NCI-H2081 (cell line): ENCODE measurements at places on chromosomes 2 and 18.
A peak's percentile ranks its signal among the peaks of the same experiment; 100 is the strongest.

DNA sequence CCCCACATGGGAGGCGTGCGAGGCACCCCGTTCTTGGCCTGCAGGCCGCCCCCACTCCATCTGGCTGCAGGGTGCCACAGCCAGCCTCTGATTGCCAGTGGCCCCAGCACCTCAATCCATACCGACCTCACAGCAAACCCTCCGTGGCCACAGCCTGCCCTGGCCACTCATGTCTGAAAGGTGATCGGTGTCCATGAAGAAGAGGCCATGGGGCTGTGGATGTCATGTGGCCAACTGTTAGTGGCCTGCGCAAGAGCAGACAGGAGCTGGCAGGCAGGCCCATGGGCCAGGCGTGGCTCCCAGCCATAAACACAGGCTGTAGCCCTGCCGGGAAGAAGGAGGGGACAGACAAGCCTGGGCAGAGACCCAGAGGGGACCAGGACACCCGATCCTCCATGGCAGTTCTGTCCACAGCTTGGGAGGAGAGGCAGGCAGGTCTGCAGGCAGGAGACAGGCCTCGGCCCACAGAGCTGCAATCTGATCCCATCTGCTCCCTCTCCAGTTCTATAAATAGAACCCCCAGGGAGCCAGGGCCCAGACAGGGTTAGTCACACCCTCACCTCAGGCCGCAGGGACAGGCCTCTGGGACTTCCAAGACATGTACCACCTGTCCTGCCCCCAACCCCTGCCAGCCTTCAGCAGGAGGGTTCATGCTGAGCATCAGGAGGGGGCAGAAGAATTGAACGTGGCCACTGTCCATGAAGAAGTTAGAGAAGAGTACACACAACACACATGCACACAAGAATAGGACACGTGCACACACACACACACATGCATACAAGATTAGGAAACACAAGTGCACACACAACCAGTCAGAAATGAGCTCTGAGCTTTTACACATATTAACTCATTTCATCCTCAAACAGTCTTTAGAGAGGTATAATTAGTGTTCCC lies 16.9 kb downstream of the STEAP3 start:
- peak; percentile 95 for DNase-seq

DNA sequence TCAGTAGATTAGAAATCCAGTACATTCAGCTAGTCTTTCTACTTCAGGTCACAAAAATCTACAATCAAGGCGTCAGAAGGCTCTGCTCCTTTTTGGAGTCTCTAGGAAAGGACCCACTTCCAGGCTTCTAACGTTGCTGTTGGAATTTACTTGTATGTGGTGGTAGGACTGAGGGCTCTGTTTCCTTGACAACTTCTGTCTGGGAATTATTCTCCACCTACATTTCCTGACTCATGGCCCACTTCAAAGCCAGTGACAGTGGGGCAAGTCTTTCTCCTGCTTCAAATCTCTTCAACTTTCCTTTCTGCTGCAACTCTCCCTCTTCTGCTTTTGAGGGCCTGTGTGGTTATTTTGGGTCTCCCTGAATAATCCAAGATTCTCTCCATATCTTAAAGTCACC lies 10.4 kb upstream of the TMX3 start:
- DNase-seq = no peak

- no peak for DNase-seq
These were observed 80.6 kb downstream of the TEX51 start for GRCh38 chr2:126979039-126980003.

GRCh38 chr2:205053827-205054410 lies 508.6 kb downstream of the PARD3B start:
- DNase-seq = no peak

DNA sequence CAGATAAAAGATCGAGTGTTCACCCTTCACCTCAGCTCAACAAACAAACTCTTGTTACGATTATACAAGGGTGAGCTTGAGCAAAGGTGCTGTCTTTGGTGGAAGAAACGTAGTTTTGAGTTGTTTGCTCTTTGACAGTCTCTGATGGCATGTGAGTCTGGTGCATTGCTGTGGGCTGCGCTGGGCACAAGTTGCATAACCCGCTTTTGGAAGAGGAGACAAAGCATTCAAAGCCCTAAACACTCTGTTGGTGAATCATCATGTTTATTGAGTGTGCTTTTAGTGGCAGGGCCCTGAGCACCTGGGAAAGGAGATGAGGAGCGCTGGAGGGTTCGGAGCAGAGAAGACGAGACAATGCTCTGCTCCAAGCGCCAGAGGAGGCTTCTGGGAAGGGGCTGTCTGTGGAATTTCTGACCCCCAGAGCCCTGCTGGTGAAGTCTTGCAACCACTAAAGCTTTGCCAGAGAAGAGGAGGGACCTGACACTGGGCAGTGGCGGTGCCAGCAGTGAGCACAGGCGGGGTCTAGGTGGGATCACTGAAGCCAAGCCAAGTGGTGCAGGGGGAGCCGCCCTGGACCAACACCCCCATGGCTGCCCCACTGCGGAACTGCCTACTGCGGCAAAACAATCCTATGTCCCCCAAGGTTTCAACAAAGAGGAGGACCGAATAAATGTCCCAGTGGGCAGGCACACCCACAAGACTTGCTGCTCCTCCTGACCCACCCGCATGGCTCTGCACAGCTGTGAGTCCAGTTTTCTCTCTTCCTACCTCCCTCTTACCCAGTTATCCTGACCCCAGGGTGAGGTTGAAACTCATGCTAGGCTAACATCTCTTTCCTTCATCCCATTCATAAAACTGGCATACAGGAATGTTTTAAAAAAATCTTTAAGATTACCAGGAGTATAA lies 64.0 kb downstream of the TNFRSF11A start:
- no peak for DNase-seq

- DNase-seq = peak; percentile 73
These were observed 777 bp upstream of the RAB17 start for GRCh38 chr2:237591141-237591881.

GRCh38 chr2:230505162-230505561 lies 89.2 kb downstream of the SP100 start:
- no peak for DNase-seq
